ENCODE measurements at places on chromosomes 1 and 21.

DNA sequence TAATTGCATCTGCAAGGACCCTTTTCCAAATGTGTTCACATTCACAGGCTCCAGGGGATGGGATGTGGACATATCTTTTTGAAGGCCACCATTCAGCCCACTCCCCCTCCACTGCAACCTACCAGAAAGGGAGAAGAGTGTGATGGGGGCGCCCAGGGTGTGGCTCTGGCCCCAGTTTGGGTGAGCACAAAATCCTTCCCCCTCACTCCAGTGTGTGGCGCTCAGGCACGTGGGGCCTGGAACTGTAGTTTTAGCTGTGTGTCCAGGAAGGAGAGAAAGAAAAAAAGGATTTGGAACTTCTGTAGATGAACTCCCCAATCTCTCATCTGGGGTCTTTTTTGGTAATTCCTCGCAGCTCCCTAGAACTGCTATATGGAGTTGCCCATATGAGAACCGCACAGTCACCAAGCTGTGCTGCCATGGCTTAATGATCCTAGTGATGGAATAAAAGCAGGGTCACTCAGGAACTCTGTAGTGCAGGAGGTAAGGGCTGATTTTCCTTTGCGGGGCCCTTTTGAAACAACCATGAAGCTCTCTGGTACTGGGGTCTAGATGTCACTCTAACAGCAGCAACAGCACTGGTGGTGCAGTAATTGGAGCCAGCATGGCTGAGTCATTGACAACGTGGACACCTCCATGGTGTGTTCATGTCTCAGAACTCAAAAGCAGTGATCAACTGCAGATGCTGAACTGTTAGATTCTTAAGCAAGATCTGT, 17.0 kb downstream of the AGT start:
- DNase-seq = no peak

GRCh38 chr1:9758559-9759121, 65.1 kb downstream of the CLSTN1 start:
- DNase-seq = no peak

DNA sequence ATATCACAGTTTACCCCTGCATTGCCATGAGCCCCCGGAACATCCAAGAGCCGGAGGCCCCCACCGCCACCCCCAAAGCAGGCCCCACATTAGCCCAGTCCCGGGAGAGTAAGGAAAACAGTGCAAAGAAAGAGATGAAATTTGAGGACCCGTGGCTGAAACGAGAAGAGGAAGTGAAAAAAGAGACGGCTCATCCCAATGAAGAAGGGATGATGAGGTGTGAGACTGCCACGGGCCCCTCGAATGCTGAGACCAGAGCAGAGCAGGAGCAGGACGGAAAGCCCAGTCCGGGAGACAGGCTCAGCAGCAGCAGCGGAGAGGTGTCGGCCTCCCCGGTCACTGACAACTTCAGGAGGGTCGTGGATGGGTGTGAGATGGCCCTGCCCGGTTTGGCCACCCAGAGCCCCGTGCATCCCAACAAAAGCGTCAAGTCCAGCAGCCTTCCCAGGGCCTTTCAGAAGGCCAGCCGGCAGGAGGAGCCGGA, 532.4 kb downstream of the KIF26B start:
- no peak for DNase-seq

DNA sequence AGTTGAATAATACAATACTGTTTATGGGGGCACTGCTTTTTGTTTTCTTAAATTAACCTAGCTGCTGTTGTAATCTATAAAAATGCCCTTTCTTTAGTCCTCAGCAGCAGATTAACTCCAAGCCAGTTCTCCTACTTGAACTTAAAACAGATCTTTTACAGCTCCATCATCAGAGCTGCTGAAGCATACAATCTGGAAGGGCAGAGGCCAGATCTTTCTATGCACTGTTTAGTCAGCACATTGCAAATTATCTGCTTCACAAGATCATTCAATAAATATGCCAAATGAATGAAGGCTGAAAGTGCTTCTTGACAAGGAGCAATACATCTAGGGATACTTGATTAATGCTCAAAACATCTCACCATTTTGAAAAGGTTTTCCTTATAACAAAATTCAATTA, 115.8 kb downstream of the PLPPR5 start:
- no peak for DNase-seq

- no peak for DNase-seq
These were observed 76.1 kb downstream of the CD58 start for GRCh38 chr1:116494745-116495144.

DNA sequence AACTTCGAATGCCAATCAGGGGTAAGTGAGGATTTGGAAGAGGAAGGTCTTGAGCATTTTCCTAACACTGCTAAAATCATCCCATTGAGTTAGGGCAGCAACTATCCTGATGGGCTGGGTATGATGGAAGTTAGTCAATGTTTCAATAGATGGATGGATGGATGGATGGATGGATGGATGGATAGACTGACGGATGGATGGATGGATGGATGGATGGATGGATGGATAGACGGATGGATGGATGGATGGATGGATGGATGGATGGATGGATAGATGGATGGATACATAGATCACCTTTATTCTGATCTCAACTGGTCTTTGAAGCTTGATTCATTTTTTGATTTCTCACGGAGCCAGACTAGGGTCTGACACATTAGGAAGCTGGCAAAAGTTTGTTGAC, 2.3 kb upstream of the CLDN14 start:
- DNase-seq = no peak

GRCh38 chr1:28296401-28297261, 32.2 kb upstream of the MED18 start:
- DNase-seq = no peak

GRCh38 chr1:110502402-110503151, 16.4 kb downstream of the KCNA10 start:
- no peak for DNase-seq

DNA sequence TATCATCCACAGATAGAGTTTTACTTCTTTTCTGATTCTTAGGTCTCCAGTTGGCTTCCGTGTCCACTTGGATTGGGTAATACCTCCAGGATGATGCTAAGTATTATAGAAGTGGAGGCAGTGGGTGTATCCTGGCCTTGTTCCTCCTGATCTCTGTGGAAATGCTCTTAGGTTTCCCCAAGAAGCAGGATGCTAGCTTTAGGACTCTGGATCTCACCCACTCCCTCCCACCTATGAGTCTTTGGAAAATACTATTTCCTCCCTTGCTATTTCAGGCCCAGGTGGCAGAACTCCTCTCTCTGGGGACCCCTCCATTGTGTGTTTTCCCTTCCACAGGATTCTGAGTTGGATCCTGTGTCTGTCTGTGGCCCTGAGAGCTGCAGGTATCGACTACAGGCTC, 86.7 kb downstream of the SIM2 start:
- no peak for DNase-seq

DNA sequence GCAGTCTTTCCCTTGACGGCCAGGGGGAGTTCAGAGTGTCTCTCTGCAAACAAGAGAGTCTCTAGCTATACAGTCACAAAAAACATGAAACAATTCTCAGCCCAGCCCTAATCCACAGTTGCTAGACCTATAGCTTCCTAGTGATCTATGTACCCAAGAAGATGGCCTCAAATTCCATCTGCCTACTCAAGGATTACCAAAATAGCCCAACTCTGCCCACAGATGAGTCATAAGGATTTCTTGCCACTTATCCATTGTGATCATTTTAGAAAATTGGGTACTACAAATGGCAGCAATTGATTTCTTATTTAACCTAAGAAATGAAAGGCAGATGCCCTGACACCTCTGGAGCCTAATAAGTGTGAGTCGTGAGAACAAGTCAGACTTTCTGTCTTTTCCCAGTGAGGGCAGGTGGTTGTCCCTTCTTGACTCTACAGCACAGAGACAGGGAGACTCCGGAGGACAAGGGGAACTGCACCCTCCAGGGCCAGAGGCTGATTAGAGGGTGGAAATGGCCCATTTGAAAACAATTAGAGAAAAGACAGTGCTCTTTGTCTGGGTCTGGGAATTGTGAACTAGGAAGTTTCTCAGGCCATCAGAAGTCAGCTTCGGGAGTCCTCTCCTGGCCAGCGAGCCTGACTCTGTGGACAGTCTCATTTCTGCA, 65.4 kb downstream of the ABCA4 start:
- DNase-seq = peak; percentile 36

- DNase-seq = no peak
These were observed 67.6 kb downstream of the POFUT2 start for GRCh38 chr21:45220071-45220481.

- no peak for DNase-seq
These were observed 587.1 kb downstream of the LMO4 start for GRCh38 chr1:87915771-87916170.

DNA sequence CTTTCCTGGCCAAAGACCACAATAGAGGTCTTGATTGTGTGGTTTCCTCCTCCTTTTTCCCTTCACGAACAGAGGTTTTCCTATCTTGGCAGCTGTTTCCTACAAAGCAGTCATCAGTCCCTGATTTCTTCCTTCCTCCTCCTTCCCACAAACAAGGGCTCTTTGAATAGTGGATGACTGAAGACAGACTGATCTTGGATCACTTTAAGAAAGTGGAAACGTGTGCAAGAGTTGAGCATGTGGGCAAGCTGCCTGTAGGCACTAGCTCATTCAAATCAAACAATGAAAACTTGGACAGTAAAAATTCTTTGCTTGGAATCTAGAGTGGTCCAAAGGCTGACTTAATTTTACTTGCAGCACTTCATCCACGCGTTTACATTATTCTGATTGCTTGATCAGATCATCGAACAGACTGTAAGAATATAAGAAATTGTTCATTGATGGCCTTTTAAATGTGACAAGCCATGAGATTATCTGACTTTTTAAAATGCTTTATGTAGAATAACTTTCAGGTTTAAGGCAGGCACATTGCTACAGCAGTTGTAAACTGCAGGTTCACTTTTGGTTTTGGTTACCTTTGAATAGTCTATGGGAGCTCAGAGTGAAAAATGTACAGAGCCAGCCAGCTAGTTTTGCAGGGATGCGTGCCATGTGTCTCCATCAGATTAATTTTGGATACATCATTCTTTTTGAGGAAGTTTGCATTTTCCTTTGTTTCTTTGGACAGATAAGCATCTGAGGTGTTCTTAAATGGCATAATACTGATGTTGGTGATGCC, 34.4 kb downstream of the ADGRL2 start:
- DNase-seq = peak; percentile 17

- DNase-seq = no peak
These were observed 149.4 kb downstream of the TRABD2B start for GRCh38 chr1:47847763-47848162.

- DNase-seq = no peak
These were observed 4.3 kb upstream of the KIF14 start for GRCh38 chr1:200624679-200625335.
